ENCODE measurements at places on chromosomes 13 and 19. TPM values are rescaled to one million over a fixed set of nuclear protein-coding genes. Genes with fewer than 3 reads are reported as not detected.
A peak's percentile ranks its signal among the peaks of the same experiment; 100 is the strongest.

CBLC gene
- not detected for total RNA-seq

CCDC8 gene
- total RNA-seq = 4.3 TPM

PTGIR gene
- 1.1 TPM for total RNA-seq

CGB2 gene
- total RNA-seq = not detected

KLK8 gene
- total RNA-seq = not detected

VSTM2B gene
- 34.8 TPM for total RNA-seq

SYCN gene
- total RNA-seq = not detected

ZNF541 gene
- 1.5 TPM for total RNA-seq

DNA sequence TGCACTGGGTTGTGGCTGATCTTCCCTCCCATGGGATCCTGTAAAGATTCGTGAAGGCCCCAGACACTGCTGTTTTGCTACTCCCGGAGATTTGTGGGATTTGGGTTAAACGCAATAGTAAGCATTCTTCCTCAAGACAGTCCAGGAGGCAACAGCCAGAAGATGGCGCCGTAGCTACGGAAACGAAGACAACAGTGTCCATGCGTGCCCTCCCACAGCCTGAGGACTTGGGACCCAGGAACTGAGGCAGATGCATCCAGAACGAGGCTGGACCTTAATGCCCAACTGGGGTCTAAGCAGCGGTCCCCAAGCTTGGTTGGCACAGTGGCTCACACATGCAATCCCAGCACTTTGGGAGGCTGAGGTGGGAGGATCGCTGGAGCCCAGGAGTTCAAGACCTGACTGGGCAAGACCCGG is 57.6 kb upstream of the ZNF507 start:
- DNase-seq = peak; percentile 52

- DNase-seq = no peak
Observed at GRCh38 chr19:2732157-2732725, 7.6 kb downstream of the SLC39A3 start.

- no peak for DNase-seq
Observed at GRCh38 chr13:39105110-39105509, 66.9 kb downstream of the NHLRC3 start.

GRCh38 chr13:58884353-58885209 is 1253.0 kb downstream of the PCDH17 start:
- DNase-seq = no peak

DNA sequence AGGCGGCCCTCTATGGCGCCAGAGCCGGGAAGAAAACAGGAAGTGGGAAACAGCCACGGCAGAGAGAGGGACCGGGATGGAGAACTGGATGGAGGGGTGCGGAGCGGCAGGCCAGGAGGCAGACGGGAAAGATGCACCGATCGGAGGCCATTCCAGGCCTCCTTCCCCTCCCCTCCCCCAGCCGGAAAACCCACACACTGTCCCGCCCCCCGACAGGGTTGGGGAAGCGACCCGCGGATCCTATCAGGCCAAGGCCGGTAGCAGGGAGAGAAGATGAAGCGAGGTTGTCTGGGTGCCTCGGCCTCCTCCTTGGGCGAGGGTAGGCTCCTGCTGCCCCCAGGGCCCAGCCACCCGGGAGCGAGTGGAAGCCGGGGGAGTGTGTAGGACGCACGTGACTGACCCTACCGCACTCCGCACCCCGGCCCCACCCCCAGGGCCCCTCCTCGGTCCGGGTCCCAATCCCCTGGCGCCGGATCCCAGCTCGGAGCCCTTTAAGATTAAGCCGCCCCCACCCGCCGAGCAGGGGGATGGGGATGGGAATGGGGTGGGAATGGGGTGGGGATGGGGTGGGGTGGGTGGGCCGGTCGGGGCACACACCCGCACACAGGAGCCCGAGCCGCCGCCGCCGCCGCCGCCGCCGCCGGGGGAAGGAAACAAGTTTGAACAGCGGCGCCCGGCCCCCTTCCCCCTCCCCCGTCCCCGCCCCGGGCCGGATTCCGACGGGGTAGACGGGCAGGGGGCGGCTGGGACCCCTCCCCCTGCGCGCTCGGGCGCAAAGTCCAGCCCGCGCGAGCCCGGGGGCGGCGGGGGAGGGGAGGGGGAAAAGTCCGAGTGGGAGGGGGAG is 1.5 kb downstream of the ERF start:
- peak; percentile 25 for DNase-seq

DNA sequence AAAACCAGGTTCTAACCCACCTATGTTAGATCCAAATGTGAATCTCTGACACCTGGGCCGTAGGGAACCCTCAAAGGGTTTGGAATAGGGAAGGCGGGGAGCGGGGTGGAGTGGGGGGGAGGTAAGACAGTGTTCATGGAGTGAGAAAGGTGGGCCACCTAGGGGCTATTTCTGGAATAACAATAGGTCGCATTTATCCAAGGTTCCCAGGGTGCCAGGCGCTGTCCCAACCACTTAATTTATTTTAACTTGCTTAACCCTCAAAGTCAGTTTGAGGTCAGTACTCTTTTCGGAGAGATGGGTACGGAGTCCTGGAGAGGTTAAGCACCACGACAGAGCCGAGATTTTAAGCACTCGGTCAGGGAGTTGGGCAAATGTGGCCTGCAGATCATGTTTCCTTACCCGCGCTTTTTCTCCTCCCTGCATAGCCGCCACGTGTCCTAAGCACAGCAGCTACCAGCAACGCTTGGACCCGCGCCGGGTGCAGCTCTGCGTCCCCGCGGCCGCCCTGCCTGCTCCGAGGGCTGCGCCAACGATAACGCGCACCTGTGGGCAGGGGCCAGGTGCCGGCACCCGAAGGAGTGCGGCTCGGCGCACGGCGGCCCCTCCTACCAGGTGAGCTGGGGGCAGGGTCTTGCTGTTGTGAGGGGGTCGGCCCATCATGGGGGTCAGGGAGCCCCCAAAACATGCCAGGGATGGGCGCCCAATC is 25.0 kb upstream of the FXYD3 start:
- DNase-seq = no peak

DNA sequence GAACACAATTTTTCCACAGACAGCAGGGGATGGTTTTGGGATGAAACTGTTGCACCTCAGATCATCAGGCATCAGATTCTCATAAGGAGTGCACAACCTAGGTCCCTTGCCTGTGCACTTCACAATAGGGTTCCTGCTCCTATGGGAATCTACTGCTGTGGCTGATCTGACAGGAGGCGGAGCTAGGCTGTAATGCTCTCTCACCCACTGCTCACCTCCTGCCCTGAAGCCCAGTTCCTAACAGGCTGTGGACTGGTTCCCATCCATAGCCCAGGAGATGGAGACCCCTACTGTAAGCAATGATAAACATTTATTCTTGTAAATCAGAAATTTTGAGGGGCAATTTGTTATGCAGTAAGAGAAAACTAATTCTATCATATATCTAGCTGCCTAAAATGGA is 1234.7 kb downstream of the SLITRK1 start:
- no peak for DNase-seq

DNA sequence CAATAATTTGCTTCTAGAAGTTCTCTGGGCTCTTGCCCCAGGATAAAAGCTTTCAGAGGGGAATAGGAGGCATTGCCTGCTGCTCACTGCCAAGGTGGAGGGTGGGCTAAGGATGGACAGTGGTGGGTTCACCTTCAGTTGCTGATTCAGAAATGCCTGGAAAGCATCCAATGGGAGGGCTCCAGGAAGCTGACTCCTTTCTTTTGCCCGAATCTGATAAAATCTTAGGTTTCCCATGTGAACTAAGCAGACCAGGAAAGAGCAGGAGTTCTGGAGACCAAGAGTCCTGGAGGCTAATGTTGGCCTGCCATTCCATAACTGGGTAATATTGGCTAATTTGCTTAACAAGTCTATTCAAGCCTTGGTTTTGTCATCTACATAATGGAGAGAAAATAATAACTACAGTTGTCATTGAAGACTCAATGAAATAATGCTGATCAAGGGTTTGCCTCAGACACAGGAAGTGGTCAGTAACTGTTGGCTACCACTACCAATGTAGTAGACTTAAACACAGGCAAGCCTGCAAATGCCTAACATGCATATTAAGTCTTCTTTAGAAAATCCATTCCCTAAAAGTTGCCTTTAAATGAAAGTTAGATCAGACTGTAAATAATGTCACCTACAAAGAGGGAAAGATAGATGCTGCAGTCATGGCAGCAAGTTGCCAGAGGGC is 528.4 kb upstream of the NBEA start:
- no peak for DNase-seq

GRCh38 chr13:59609421-59609820 is 554.3 kb downstream of the DIAPH3 start:
- DNase-seq = no peak

DNA sequence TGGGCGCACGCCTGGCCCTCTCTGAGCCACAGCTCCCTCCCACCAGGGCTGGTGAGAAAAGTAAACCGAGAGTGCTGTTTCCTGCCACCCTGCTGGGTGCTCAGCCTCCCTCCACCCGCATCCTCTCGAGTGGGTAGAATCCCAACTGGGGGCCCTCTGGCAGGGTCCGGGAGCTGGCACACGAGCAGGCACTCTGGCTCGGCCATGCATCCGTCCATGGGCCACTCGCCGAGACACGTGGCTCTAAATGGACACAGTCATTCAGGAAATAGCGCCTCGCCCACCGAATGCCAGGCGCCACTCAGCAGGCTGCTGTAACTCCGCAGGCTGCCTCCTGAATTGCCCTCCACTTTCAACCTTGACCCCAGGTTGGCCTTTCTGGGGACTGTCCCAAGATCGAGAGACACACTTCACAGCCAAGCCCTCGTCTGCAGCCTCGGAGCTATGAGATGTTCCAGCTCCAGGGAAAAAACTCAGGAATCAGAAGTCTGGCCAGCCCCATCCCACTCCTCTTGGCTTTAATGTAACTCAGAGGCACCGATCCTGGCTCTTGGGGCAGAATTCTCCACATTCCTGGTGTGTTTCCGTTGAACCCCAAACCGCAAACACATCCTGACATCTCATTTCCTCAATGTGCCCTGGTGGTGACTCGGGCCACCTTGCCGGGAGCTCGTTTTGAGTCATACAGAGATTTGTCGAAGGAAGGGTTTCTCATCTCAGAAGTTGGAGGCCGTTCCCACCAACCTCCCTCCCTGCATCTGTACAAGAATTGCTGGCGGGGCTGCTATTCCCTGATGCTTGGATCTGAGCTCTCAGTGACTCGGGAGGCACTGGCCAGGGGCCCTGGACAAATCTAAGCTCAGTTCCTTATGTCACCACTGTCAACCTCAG is 14.1 kb downstream of the KLF2 start:
- no peak for DNase-seq

- no peak for DNase-seq
Observed at GRCh38 chr13:90834700-90835099, 512.8 kb upstream of the MIR17HG start.

DNA sequence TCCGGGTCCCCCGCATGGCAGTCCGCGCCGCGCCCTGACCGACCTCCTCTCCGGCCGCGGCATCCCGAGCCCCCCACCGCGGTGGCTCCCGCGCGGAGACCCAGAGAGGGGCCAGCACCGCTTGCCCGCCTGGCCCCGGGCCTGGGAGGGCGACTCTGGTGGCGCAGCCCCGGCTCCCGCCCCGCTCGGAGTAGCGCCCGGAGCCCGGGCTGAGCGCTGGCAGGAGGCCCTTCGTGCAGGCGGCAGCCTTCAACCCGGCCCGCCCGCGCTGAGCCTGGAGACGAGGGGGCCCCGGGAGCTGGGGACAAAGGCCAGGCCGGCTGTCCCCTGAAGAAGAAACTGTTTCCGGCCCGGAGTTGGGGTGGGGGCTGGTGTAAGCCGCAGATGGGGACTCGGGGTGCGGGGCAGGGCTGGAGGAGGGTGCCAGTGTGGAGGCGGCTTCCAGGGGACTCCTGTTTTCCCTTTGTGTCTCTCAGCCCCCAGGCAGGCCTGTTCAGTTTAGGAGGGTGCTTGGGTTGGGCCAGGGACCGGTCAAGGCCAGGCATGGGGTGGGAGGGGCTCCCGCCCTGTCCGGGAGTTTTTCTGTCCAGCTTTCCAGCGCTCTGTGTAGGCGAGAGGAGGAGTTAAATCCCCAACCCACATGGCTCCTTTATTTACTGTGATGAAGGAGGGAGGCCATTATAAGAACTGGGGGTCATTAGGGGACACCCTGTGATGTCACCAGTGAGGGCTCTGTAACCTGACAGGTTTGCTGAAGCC is 935 bp downstream of the LRP3 start:
- DNase-seq = no peak

GRCh38 chr19:47469363-47469700 is 2.4 kb downstream of the SLC8A2 start:
- DNase-seq = no peak

DNA sequence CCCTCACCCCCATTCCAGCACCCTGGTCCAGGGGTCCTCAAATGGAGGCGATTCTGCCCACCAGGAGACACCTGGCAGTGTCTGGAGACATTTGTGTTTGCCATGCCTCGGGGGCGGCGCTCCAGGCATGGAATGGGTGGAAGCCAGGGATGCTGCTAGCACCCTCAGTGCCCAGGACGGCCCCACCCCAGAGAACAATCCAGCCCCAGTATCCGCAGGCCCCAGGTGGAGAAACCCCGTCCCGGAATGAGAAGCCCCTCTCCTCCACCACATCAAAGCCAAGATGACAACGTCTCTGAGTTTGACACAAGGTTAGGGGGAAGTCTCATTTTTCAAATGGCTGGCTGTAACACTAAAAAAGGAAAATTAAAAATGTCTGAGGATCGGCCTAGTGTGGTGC is 68.5 kb downstream of the INSR start:
- no peak for DNase-seq

GRCh38 chr13:53368948-53369347 is 340.3 kb downstream of the OLFM4 start:
- DNase-seq = no peak

GRCh38 chr13:26956522-26957142 is 196.0 kb upstream of the GPR12 start:
- no peak for DNase-seq

GRCh38 chr19:15195371-15196334 is 5.1 kb downstream of the NOTCH3 start:
- no peak for DNase-seq
